CD4-positive, alpha-beta T cell treated with Interleukin-17A for 4 hours (primary cell): ENCODE measurements at places on chromosomes 12 and 14.

DNA sequence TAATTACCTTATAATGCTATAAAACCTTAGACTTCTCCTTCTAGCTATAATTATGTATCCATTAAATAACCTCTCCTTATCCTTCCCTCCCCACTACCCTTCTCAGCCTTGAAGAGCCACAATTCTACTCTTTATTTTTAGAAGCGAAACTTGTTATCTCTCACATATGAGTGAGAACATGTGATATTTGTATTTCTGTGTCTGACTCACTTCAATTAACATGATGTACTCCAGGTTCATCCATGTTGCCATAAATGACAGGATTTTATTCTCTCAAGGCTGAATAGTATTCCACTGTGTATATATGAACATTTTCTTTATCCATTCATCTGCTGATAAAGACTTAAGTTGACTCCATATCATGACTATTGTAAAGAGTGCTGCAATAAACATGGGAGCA is 485.6 kb downstream of the FLRT2 start:
- DNase-seq = no peak

DNA sequence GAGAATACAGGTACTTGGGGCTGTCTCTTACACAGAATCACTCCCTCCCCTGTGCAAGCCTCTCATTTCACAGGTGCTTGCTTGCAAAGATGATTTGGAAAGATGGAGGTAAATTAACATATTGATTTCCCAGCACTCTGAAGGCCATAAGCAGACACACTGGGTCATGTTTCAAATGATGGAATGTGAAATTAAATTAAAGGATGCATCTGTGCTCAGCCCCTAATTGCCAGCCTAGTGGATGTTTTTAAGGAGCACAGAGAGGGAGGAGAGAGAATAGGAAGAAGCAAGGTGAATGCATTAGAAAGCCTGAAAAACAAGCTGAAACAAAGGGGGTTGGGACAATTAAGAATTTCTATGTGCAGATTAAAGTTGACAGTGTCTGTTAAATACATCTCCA is 96.1 kb upstream of the GRIP1 start:
- no peak for DNase-seq

DNA sequence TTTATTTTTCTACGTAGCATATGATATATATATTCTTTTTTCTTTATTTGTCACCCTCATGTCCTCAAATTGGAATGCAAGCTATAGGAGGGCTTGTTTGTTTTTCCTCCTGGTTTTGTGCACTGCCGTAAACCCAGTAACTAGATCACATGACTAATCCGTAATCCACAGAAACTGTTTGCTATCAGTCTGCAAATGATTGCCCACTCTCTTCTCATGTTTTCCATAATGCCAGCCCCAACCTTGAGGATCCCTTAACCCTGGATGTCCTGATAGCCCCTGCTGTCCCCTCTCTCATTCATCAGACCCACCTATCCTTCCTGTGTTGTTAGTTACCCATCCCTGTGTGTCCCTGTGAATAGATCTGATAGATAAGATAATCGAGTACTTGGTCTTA is 94.0 kb downstream of the TSPAN9 start:
- DNase-seq = no peak

DNA sequence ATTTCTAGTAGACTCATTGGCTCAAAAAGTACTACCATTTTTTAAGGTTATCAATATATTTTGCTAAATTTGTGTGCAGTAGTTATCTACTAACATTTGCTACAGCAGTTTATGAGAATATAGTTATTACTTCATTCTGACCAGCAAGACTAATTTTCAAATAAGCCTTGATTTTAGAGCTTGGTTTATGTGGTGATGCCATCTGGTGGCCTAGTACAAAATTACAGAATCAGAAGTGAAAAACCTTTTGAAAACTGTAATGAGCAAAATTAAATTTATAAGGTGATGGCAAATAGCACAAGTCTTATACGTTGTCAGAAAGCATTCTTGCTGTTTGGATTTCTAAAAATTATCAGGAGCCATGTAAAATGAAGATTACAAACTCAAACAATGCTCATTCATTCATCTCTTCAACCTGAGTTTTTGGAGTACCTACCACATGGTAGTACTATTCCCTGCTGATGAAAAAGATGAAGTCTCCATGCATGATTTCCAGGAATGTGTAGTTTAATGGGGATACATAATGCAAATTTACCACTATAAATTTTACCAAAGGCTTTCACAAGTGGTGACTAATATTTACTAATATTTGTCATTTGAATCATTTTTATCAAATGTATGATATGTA is 51.0 kb downstream of the MAGOHB start:
- peak; percentile 34 for DNase-seq

- DNase-seq = no peak
These were observed 180.4 kb upstream of the ATP2B1 start for GRCh38 chr12:89889062-89889461.

GRCh38 chr12:167959-168600 is 45.9 kb downstream of the SLC6A12 start:
- DNase-seq = no peak

DNA sequence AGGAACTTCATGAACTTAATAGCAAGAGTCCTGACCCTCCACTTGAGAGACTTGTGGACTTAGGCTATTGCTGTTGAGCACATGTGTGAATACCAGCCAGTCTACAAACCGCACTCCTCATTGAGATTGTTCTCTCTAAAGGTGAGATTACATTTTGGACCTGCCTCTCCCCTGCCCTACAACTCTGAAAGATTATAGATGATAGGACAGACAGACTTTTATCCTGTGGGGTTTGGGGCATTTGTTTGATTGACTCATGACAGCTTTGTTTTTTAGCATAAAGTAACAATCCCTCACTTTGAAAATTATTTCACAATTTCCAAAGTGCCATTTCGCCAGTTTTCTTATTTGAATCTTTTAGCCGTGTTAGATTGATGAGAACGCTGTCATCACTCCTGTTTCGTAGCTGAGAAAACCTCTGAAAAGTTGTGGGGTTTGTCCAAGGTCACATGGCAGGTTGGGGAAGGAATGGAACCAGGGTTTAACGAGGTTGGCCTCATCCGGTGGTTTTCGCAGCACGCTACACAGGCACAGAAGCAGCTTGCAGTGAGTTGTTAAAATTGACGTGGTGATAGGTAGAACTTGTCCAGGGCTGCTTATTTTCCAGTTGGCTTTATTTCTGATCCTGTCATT is 836 bp downstream of the EVL start:
- DNase-seq = peak; percentile 82

DNA sequence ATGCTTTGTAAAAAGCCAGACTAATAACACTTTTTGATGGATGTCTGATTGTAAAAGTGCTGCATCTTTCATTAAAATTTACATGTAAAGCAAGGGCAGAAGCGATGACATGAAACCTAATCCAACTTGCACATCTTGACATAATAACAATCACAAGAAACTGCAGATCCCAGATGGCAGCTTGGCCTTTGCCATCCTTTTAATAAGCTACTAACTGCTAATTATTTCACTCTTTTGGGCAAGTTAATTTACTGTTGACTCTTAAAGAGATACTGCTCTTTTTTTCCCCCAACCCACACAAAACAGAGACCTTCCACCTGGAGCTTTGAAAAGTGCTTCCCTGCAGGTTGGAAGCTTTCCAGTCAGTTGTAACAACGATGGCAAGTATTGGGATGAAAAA is 137.5 kb downstream of the NRXN3 start:
- no peak for DNase-seq

- DNase-seq = no peak
These were observed 109.9 kb downstream of the PIWIL1 start for GRCh38 chr12:130447655-130447965.

DNA sequence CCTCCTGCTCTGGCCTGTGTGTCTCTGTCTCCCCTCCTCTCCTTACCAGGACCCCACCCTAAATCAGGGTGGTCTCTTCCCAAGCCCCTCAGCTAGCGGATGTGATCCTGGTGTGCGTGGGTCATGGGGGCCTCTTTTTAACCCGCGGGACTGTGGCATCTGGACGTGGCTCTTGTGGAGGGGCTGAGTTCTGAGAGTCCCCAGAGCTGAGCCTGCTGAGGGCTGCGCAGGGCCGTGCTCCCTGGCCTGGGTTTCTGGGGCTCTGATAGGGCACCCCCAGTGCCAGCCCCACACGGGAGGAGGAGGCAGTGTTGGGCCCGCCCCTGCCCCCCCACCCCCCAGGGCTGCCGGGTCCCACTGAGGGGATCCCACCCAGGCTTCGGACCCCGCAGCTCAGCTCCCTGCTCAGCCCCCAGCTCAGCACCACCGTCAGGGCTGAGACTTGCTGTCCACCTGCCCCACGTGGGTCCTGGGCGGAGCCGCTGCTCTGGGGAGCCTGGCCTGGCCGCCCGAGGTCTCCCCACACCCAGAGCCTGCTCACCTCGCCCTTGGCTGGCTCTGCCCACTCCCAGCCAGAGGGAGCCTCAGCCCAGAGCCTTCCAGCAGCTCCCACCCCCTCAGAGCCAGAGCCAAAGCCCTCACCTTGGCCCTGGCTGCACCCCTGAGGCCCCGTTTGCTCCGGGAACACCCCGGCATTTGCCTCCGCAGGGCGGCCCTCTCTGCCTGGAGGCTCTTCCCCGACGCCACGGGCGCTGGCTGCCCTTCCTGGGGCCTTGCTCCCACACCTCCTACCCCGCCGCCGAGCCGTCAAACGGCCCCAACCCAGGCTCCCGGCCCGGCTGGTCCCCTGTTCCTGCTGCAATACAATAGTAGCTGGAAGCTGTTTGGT is 31.5 kb downstream of the NOC4L start:
- no peak for DNase-seq

GRCh38 chr14:69291891-69292561 is 32.1 kb downstream of the GALNT16 start:
- no peak for DNase-seq

DNA sequence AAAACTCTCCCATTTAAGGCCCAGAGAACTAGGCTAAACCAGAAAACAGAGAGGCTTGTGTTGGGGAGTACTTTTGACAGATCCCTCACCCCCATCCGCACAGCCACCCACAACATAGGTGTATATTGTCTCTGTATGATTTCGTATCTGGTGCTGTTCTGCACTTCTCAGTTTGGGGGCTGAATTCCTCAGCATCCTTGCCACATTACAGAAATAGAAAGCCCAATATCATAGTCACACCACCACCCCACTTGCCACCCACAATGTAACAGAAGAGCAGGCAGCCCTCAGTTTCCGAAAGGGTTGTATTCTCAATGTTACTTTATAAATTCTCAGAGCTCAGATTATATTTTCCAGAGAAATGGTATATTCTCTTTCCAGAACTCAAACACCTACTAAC is 950.9 kb downstream of the DIO2 start:
- no peak for DNase-seq

DNA sequence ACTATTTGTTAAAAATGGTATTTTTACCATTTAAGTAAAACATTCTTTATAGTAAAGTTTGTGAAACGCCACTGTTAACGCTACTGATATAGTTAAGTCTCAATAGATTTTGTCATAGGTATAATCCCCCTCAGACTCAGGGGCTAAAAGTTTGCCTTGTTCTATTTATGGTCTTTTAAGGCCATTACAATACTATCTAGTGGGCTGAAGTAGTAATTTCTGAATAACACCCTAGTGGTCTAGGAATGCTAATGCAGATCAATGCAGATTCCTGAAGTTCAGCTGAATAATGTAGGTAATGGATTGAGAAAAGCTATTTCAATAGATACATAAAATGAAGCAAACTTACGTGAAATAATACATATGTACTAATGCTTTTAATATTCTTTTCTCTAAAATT is 989.3 kb upstream of the NOVA1 start:
- no peak for DNase-seq
